ENCODE measurements at places on chromosomes 1 and 21. TPM values are rescaled to one million over a fixed set of nuclear protein-coding genes. Genes with fewer than 3 reads are reported as not detected.

CHAF1B gene
- total RNA-seq = 21.8 TPM

MAP1LC3C gene
- 0.12 TPM for total RNA-seq

DNA sequence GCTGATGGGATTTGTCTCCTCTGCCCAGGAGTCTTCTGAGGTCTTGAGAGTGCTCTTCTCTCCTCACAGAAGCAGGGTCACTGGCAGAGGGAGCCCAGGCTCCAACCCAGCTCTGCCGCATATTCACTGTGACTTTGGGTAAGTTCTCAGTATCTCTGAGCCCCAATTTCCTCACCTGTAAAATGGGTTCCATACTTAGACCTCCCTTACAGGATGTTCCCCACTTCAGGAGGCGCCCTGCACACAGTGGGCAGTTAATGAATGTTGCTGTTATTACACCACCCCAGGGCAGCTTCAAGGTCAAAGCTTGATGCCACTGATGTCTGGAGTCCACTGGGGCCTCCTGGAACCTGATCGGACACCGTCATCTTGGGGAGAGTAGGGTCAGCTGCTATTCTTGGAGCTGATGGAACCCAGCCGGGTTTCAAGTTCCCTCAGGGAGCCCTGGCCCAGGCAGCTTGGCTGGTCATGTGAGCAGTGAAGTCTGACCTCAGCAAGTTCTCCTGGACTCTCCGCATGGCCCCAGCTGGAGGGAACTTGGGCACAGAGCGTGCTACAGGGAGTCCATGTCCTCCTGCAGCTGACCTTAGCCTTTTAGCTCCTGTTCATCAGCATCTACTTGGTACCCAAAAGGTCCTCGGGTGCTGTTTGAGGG, 21.8 kb downstream of the COA7 start:
- DNase-seq = no peak

- no peak for DNase-seq
Measured at GRCh38 chr1:8955406-8955805, 9.7 kb downstream of the CA6 start.

GRCh38 chr1:11790880-11791715, 14.7 kb downstream of the MTHFR start:
- DNase-seq = no peak

DNA sequence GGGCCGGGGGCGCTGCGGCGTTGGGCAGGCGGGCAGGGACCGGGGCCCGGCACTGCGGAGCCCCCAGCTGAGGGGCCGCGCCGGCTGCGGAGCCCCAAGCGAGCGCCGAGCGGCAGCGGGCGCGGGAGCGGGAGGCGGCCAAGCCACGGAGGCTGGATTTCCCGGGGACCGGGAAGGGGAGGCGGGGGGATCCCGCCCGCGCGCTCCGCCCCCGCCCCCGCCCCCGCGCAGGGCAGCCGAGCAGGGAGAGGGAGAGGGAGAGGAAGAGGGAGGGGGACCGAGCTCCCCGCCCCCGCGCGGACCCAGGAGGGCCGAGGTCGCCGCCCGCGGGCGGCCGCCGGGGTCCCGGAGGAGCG, at the start of gene DLGAP3:
DLGAP3 (minus strand) TSS at position 154 of the 356 bp plus-strand sequence. CDS start 24,267 bp downstream, outside the sequence.
- no peak for DNase-seq

DNA sequence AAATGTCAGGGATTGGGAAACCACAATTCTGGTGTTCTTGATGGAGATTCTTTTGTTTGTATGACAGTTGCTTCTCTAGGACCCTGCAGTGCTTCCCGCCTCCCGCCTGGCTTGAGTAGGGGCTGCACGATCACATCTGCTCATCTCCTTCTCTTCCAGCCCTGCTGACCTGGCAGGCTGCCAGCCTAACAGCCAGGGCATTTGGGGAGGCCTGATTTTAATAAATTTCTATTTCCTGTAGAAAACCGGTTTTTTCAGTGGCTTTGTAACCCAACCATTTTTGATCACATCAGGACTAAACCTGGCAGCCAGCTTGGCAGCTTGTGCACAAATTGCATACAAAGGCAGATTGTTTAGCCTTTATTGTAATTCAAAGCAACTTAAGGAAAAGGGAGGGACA, 78.9 kb downstream of the UBE2U start:
- DNase-seq = no peak

GRCh38 chr1:1540090-1540817, at the start of gene TMEM240:
TSS of gene TMEM240 (minus strand) at chr1:1540624. CDS start at chr1:1540346, 278 bp downstream.
- no peak for DNase-seq

DNA sequence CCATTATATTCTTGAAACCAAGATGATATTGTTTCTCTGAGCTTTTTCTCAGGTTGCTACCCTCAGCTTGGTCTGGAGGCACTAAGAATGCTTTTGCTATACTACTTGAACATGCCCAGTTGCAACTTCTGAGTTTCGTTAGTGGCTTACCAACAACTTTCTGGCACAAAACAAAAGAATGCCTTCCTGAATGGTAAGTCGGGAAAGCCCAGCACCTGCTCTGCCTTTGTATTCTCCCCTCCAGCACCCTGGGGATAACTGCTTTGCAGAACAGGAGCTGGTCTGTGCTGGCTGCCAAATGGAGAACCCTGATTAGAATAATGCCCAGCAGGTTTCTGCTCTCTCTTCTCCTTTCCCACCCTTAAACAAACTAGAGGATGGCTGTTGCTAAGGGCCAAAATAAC, 149.3 kb downstream of the TGFB2 start:
- DNase-seq = no peak

GPR3 gene
- total RNA-seq = 2.5 TPM

DNA sequence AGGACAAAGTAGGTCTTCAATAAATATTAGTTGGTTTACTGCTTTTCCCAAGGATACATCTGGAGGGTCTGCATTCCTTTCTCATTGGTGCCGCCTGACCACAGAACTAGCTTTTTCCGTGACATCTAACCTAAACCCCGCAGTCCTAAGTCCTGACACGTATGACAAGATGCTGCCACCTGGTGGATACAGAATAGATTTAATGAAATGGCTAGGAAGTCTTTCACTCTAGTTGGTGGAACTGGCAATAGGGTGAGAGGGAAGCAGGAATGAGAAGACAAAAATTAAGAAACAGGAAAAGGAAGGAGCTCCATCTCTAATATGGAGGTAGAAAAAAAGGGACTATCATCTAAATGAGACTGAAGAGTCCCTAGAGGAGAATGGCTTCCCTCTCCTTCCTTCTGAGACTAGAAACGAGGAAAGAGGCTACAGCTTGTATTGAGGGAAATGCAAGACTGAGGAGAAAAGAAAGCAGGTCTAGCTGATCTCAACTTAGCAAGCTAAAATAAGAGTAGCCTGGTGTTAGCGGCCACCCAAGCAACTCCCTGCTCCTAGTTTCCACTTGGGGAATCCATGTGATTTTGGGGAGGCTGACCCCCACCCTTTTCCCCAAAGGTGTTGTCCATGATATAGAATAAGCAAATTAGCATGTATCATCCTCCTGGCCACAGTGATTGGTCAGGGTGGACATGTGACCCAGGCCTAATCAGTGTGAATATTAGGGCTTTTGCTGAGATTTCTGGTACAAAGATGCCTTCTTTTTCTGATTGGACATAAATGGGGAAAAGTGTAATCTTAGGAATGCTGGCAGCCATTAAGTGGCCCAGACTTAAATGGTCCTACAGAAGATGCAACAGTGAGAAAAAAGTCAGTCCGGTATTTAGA, 5.9 kb downstream of the RFX5 start:
- peak; percentile 39 for DNase-seq

RUSC1 gene
- 64.8 TPM for total RNA-seq

GRCh38 chr1:173715538-173715844, 710 bp downstream of the KLHL20 start:
- DNase-seq = no peak

DNA sequence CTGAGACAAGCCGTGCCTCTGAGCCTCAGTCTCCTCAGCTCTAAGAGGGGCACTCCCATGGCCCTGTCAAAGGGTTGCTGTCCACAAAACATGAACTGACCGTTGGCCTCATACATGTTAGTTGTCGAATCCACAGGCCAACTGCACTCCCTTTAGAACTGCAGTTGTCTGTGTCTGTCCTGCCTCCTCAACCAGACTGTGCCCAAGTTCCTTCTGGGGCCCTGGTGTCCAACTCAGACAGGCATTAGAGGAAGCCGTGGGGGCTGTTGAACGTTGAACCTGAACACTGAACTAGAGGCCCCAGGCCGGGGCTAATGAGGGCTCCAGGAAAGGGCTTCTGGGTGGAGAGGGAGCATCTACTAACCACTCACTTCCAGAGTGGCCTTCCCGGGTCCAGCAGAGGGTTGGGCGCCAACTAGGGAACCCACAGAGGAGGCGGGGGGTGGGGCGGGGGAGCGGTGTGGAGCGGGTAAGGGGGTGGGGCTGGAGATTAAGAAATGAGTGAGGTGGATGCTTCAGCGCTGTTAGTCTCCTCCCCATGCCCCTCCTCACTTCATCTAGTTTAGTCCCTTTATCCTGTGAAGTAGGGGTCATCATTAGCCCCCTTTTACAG, at the start of gene RAB42:
RAB42 (plus strand) TSS at position 558 of the 613 bp plus-strand sequence. CDS start 247 bp downstream, outside the sequence.
- DNase-seq = no peak

DNA sequence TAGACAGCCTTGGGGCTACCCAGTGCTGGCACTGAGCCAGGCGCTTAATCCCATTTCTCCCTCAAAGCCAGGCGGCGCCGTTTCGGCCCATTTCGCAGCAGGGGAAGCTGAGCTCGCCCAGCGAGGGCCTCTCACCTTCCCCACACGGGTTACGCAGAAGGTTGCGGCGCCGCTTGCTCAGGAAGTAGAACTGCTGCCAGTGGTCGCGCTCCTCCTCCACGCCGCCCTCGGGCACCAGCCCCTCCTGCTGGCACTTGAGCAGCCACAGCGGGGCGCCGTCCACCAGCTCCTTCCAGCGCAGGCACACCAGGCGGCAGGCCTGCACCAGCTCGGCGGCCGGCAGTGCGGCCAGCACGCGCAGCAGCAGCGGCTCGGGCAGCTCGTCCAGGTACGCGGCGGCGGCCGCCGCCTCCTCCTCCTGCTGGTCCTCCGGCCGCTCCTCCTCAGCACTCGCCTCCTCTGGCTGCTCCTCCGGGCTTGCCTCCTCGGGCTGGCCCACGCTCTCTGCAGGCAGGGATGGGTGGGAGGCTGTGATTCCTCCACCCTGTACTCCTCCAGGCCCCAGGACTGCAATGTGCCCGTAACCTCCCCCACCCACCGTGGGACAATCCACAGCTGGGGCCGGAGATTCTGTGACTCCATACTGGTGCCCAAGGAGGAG, 3.8 kb downstream of the FBXO2 start:
- no peak for DNase-seq

ANKRD35 gene
- 0.36 TPM for total RNA-seq

OR2L3 gene
- total RNA-seq = not detected

AIRE gene
- not detected for total RNA-seq

GRCh38 chr21:45210461-45210983, 77.2 kb downstream of the POFUT2 start:
- DNase-seq = no peak

KRTAP7-1 gene
- total RNA-seq = not detected
